Activated T-cell treated with anti-CD3 and anti-CD28 coated beads, Interleukin-2, amount 50 U/mL, for 72 hours (primary cell): ENCODE measurements at places on chromosomes 2 and 18. TPM values are rescaled to one million over a fixed set of nuclear protein-coding genes. Genes with fewer than 3 reads are reported as not detected.

GRCh38 chr18:12032786-12033642 lies 51.7 kb downstream of the IMPA2 start:
- no peaks in the 10 kb centered on the region for H3K4me1 ChIP-seq
- no peak overlapping the region for H3K27ac ChIP-seq
- H3K4me3 ChIP-seq: no peak overlapping the region
- H3K36me3 ChIP-seq: no peaks in the 10 kb centered on the region
- DNase-seq: no peak

GRCh38 chr2:1910592-1911246 lies 166.4 kb upstream of the PXDN start:
- no peaks in the 10 kb centered on the region for H3K4me1 ChIP-seq
- no peaks in the 10 kb centered on the region for H3K36me3 ChIP-seq
- no peak for DNase-seq
- H3K4me3 ChIP-seq: no peak overlapping the region
- peaks cover 13% of the 10 kb centered on the region for H3K27me3 ChIP-seq

DNA sequence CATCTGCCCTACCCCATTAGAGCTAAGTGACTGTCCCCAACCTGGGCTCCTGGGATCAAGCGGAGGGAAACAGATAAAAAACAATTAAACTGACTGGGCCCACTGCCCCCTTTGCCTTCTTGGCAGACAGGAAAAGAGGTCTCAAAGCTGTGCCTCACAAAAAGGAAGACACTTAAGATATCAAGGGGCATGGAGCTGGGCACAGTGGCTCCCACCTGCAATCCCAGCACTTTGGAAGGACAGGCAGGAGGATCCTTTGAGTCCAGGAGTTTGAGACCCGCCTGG lies 75.2 kb upstream of the SP3 start:
- peaks cover 30% of the 10 kb centered on the region for H3K4me1 ChIP-seq
- no peak for DNase-seq
- H3K27ac ChIP-seq: no peak overlapping the region
- no peaks in the 10 kb centered on the region for H3K27me3 ChIP-seq

DNA sequence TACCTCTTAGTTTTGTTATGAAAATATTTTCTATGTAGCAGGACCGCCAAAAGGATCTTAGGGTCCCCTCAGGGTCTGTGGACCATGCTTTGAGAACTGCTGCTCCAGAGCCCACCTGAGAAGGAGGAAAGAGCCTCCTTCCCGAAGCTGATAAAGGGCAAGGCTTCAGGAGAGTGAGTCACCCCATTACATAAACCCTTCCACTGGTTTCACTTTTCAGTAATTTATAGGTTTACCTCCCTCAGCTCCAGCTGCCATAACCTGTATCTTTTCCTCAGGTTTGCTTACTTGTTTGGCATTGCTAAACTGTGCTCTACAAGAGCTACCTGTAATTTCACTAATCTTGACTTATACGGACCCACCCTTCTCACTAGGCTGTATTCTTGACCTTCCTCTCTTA lies 6.6 kb downstream of the TTLL4 start:
- H3K36me3 ChIP-seq: peaks cover 6% of the 10 kb centered on the region
- H3K27ac ChIP-seq: no peak overlapping the region
- H3K4me1 ChIP-seq: peaks cover 19% of the 10 kb centered on the region
- H3K27me3 ChIP-seq: no peaks in the 10 kb centered on the region

GRCh38 chr2:170965446-170966225 lies 36.6 kb downstream of the GORASP2 start:
- H3K27me3 ChIP-seq: no peaks in the 10 kb centered on the region
- peaks cover 9% of the 10 kb centered on the region for H3K36me3 ChIP-seq
- no peak overlapping the region for H3K4me3 ChIP-seq

DNA sequence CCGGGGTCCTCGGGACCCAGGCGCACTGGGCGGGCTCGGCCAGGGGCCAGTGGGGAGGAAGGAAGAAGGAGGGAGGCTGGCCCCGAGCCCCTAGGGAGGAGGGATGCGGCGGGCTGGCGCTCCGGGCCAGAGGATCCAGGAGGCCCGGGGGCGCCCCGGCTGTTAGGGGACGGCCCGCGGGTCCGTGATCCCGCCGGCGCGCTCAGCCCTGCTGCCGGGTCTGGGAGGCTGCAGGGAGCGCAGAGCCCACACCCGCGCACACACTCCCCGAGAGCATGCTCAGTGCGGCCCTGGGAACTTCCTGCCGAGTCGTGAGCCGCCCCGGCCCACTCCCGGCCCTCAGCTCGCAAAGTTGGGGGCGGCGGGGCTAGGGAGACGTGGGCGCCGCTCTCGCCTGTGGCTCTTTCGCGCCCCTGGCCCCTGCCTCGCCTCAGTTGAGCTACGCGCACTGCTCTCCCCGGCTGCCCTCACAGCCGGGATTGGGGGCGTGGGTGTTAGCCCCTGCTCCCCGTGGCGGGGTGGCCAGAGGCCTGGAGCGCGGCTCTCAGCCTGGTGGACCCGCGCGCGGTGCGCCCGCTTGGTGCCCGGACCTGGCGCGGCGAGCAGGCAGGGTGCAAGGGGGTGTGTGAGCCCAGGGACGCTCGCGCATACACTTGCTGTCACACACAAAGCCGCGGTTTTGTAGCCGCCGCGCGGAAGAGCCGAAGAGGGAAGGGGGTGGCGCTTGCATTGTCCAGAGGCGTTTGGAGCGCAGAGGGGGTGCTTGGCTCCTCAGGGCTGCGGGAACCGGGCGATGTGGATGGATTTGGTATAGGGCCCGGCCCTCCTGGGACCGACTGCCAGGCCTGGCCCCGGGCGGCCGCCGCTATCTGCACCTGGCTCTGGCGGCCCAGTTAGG lies 132.9 kb upstream of the MGAT5 start:
- H3K27me3 ChIP-seq: peaks cover 9% of the 10 kb centered on the region
- H3K27ac ChIP-seq: no peak overlapping the region
- peak overlapping the region; percentile 79 for H3K4me3 ChIP-seq

- peaks cover 15% of the 10 kb centered on the region for H3K4me1 ChIP-seq
- no peaks in the 10 kb centered on the region for H3K27me3 ChIP-seq
- H3K27ac ChIP-seq: no peak overlapping the region
- no peak for DNase-seq
- H3K36me3 ChIP-seq: peaks cover 2% of the 10 kb centered on the region
- H3K4me3 ChIP-seq: no peak overlapping the region
These were observed 38.2 kb downstream of the PLEKHM3 start for GRCh38 chr2:207987025-207987716.

GRCh38 chr2:27182346-27182745 lies 29.5 kb upstream of the ATRAID start:
- no peaks in the 10 kb centered on the region for H3K36me3 ChIP-seq
- DNase-seq: no peak
- H3K4me3 ChIP-seq: no peak overlapping the region

DNA sequence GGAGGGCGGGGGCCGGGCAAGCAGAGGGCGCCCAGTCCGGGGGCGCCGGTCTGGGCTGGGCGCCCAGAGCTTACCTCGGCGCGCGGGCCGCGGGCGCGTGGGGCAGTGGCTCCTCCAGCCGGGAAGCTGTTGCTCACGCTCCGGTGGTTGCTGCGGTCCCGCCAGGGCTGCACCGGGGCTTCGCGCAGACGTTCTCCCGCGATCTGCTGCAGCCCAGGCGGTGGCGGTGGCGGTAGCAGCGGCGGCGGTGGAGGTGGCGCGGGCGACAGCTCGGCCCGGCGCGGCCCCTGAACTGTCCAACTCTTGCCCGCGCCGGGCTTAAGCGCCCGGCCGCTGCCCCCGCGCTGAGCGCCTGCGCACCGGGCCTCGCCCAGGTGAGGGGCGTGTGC lies 391 bp downstream of the ZNF385B start:
- H3K4me1 ChIP-seq: peaks cover 8% of the 10 kb centered on the region
- no peak overlapping the region for H3K4me3 ChIP-seq
- H3K27ac ChIP-seq: no peak overlapping the region
- peak; percentile 0 for DNase-seq

DNA sequence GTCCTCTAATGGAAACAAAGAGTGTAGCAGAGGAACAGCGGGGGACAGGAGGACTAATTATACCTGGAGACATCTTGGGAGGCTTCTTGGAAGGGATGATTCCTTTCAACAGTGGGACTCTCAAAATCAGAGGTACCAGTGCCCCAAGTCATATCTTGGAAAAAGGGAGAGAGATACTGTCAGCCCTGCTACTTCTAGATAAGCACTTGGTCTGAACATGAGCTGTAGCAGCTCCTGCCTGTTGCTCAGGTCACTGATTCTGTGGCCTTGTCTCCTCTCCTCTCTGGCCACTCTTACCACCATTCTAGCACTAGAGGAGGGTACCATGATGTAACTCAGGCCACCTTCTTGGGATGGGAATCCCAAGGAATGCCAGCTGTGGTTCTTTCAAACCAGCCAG lies 54.5 kb downstream of the MFSD6 start:
- H3K4me1 ChIP-seq: peaks cover 50% of the 10 kb centered on the region
- no peak overlapping the region for H3K27ac ChIP-seq
- no peaks in the 10 kb centered on the region for H3K36me3 ChIP-seq
- no peak for DNase-seq

DNA sequence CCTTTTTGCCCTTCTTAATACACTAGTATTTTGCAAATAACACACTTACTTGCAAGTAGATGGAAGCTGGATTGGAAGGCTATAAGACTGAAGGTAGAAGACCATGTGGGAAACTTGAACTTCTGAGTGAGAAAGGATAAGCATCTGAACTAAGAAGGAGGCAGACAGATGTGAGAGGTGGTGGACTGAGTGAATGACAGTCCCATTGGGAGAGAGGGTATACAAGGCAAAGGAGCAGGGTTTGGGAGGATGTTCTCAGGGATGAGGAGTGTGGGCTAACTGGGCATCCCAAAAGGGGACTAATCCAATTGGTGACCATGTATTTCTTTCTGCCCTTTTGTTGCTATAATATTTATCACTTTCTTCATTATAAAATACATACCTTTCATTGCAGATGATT lies 20.4 kb upstream of the SESTD1 start:
- no peaks in the 10 kb centered on the region for H3K4me1 ChIP-seq
- no peak overlapping the region for H3K27ac ChIP-seq

- no peak overlapping the region for H3K27ac ChIP-seq
- no peaks in the 10 kb centered on the region for H3K4me1 ChIP-seq
- no peak overlapping the region for H3K4me3 ChIP-seq
- no peak for DNase-seq
- no peaks in the 10 kb centered on the region for H3K27me3 ChIP-seq
These were observed 432.6 kb upstream of the MMADHC start for GRCh38 chr2:150020221-150020620.

- peaks cover 34% of the 10 kb centered on the region for H3K27me3 ChIP-seq
- H3K36me3 ChIP-seq: no peaks in the 10 kb centered on the region
- peak; percentile 18 for DNase-seq
- H3K4me1 ChIP-seq: peaks cover 23% of the 10 kb centered on the region
These were observed 2.4 kb downstream of the CTIF start for GRCh38 chr18:48541026-48541746.

Gene CIB4
- not detected for total RNA-seq

Gene CCDC74A
- total RNA-seq: 2.1 TPM

Gene CCDC68
- total RNA-seq: not detected

Gene CREG2
- not detected for total RNA-seq
